NAMALWA (cell line): ENCODE measurements at places on chromosomes 5 and 9.

DNA sequence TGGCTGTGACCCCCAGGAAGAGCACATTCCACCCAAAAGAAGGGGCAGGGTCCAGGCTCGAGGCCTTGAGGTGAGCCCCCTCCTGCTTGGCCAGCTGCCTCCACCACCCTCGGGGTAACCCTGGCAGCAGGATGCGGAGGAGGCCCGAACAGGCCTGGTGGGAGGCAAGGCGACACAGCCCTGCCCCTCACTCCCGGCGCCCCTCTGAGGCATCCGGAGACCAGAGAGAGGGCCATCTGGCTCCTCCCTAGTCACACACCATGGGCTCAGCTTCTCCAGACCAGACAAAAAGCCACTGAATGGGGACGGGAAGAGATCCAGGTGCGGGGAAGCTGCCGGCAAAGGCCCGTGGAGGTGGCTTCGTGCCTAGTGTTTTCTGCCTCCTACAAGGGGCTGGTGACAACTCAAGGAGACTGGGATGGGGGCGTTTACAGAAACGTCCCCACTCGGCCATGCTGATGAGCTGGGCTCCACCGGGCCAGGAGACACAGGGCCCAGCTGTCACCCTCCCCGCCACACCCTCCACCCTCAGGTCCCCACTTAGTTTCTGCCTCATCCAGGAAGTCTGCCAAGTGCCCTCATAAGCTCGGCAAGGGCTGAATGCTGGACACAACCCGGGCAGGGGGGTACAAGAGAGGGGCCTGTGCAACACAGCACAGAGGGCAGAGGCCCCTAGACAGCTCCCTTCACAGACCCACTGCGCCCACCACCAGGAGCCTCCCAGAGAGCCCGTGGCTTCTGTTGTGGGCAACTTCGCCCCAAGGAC, 41.9 kb downstream of the NACC2 start:
- DNase-seq = no peak

- no peak for DNase-seq
Measured at GRCh38 chr5:57033503-57033902, 81.6 kb upstream of the MIER3 start.

- peak; percentile 78 for DNase-seq
Measured at GRCh38 chr5:108911055-108911454, 163.4 kb downstream of the FER start.

DNA sequence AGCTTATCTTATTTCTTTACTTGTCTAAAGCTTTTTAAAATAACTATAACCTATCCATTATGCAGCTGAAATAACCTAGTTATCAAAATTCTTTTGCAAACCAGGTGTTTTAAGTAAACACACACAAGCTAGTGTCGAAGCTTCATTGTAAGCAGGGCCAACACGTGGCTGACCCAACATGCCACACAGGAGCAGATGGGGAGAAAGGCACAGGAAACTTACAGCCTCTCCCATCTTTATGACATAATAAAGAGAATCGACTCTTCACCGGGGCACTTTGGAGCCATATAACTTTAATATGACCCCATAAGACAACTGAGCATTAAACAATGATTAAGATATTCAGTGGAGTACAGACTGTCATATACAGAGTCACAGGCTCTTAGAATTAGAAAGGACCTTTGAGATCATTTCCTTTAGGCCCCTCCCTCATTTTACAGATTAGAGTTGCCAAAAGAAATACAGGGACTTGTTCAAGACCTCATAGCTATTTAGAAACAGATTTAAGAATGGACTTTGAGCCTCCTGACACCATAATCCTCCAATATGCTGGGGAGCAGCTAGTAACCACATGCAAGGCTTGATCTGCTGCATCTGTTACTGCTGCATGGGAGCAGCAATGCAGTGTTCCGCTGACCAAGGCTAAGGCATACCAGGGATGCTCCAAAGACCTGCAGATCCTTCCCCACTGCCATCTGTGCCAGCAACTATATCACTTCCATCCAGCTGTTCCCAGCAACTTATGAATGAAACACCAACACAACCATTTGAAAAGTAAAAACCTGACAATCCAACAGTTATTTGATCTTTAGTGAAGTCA, 75.4 kb downstream of the RASEF start:
- no peak for DNase-seq

DNA sequence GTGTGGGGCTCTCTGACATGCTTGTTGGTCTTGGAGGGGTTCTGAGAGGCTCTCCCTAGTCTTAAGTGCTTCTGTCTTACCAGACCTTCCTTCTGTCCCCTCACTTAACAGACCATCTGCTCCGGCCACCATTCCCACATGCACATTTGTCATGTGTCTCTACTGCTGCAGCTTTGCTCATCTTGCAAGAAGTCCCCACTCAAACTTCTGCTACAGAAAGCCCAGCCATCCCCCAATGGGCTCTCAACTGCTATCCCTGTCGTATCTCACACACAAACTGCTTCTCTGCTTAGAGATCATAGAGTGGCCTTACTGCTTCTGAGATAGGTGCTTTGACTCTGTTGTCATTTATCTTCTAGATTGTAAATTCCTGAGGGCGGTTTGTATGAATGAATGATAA, 69.4 kb downstream of the NUP214 start:
- no peak for DNase-seq

DNA sequence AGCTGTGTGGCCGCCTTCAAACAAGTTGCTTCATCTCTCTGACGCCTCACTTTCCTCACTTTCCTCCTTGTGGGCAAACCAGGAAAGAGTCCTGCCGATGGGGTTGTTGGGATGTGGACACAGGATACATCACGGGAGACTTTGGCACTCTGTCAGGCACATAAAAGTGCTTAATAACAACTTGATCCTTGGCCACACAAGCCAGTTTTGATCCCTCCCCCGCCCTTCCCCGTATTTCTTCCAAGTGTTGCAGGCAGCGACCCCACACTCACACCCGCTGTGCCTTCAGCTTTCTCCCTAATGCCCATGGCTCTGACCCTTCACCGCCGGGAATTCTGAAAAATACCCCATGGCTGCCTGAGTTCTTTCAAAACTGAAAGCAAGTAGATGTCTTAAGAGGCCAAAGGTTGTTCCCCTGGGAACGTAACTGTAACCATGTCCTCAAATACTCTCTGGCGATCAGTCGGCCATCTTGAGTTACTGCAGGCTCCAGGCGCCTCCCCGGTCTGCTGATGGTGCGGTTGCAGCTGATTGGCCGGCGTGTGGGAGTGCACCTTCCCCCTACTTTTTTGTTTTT, 59.8 kb downstream of the ARHGEF37 start:
- DNase-seq = no peak

GRCh38 chr5:41863871-41864486, 6.2 kb downstream of the OXCT1 start:
- no peak for DNase-seq

- peak; percentile 75 for DNase-seq
Measured at GRCh38 chr9:89400403-89401116, 82.3 kb downstream of the SECISBP2 start.

DNA sequence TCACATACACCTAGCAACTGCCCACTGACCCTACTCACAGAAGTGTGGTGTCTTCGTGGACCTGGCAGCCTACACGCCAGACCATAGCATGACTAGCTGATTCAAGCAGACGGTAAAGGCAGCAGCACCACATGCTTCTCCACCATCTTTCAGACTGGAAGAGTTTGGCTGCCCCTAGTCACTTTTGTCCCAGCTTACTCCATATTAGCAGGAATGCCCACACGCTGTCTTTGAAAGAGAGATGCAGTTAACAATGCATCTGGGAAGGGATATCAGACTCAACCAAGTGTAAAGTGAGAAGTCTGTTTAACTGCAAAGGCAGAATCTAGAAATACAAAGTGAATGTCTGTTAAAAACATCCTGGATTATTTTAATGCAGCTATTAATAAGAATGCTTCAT, 177.2 kb upstream of the GNA14 start:
- DNase-seq = no peak

- DNase-seq = no peak
Measured at GRCh38 chr5:72234265-72234700, 85.8 kb downstream of the MRPS27 start.

DNA sequence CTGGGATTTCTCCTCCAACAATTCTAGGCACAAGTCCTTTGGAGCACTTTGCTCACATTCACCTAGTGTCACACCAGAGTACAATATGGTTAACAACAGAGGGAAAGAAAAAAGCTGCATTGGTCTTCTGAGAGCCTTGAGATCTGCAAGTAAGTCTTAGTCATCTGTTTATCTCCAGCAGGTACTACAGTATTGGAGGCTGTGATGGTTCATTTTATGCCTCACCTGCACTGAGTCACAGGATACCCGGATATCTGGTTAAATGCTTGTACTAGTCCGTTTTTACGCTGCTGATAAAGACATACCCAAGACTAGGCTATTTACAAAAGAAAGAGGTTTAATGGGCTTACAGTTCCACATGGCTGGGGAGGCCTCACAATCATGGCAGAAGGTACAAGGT, 525.0 kb downstream of the NR2F1-AS1 start:
- no peak for DNase-seq

GRCh38 chr9:36911601-36912412, 122.3 kb downstream of the PAX5 start:
- no peak for DNase-seq

- no peak for DNase-seq
Measured at GRCh38 chr9:109107402-109108240, 12.1 kb downstream of the TMEM245 start.

GRCh38 chr5:72498284-72498683, 8.9 kb downstream of the ZNF366 start:
- DNase-seq = no peak

DNA sequence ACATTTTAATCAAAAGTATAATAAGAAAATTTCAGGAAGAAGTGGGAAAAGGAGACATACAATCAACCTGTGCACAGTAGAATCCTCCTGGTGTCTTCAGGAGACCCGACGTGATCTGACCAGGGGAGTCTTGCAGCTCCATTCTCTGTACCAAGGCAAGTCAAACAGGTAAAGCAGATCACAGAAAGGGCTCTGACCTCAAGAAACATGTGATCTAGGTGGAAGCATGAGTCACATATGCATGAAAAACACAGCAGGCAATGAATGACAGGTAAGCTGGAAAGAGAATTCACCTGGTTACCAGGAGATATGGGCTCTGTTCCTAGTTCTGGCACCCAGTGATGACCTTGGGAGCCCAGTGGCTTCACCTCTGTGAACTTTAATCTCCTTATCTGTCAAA, 19.4 kb upstream of the FABP6 start:
- DNase-seq = no peak

- DNase-seq = no peak
Measured at GRCh38 chr9:78745331-78745730, 448.4 kb downstream of the PSAT1 start.

DNA sequence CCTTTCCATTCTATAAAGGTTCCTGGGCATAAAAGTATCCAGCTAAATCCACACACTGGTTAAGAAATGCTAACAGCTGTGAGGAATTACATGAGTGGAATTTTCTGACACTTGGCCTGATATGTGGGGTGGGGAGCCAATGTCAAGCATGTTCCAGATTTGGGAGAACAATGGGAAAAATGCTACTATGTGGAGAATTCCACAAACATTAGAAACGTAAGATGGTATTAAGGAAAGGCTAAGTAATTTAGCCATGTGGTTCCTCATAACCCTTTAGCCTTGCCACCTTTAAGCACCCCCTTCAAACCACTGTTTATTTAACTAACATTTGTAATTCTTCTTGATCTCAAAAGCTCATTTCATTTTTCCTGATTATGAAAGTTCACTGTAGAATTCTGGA, 149.2 kb downstream of the GNA14 start:
- no peak for DNase-seq

- DNase-seq = no peak
Measured at GRCh38 chr5:105508519-105508918, 1945.9 kb upstream of the NUDT12 start.

DNA sequence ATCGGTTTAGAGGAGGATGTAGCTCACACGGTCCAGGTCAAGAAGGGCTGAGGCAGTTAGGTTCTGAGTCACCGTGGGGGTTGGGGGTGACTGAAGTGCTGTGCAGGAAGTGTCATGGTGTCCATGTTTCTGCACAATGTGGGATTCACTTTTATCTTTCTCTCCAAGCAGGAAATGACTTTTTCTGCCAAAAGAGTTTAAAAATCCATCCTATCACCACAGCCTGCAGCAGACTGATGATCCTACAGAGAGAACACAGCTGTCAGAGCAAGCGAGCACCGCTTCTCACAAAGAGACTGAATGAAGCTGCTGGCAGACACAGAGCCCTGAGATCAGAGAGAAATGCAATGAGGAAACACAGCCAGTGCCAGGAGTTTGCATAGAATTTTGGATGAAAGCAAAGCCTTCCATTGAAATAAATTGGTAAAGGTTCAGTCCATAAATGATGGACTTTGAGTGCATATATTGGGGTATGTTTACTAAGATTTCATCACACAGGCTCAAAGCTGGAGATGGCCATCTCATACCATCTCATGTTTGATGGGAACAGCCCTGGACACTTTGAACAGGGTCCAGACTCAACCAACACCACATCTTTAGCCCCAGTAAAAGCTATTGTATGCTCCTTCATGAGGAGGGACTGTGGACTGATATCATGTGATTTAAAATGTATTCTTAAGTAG, 213.9 kb upstream of the FBXL7 start:
- DNase-seq = no peak

GRCh38 chr9:37564916-37565315, 11.3 kb downstream of the FBXO10 start:
- no peak for DNase-seq

DNA sequence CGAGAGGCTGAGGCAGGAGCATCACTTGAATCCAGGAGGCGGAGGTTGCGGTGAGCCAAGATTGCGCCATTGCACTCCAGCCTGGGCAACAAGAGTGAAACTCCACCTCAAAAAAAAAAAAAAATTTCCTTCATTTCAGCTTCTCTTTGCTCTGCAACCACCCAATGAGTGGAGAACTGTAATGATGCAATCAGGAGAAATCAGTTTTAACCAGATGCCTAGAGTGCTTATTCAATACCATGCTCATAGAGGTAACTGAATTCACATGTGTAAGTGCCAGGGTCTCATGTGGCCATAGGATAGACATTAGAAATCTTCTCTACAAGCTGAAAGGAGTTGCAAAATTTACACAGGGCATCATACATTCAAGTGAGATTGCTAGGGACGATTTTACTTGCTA, 70.6 kb downstream of the HMHB1 start:
- DNase-seq = peak; percentile 6

DNA sequence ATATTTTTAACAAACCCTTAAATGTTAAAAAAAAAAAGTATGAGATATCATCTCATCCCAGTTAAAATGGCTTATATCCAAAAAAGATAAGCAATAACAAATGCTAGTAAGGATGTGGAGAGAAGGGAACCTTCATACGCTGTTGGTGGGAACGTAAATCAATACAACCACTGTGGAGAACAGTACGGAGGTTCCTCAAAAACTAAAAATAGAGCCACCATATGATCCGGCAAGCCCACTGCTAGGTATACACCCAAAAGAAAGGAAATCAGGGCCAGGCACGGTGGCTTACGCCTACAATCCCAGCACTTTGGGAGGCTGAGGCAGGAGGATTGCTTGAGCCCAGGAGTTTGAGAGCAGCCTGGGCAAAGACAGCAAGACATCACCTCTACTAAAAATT, 3.0 kb downstream of the MTMR12 start:
- no peak for DNase-seq

GRCh38 chr5:66326276-66326675, 182.2 kb downstream of the SREK1 start:
- DNase-seq = no peak

GRCh38 chr5:172748341-172748843, 22.6 kb downstream of the DUSP1 start:
- no peak for DNase-seq
